ENCODE measurements at places on chromosomes 12 and 14.

GRCh38 chr12:83471341-83471740 is 784.6 kb downstream of the TMTC2 start:
- DNase-seq = no peak

- no peak for DNase-seq
Measured at GRCh38 chr14:72892103-72892878, 1.6 kb downstream of the DPF3 start.

GRCh38 chr12:98059659-98060343 is 455.6 kb upstream of the TMPO start:
- no peak for DNase-seq

DNA sequence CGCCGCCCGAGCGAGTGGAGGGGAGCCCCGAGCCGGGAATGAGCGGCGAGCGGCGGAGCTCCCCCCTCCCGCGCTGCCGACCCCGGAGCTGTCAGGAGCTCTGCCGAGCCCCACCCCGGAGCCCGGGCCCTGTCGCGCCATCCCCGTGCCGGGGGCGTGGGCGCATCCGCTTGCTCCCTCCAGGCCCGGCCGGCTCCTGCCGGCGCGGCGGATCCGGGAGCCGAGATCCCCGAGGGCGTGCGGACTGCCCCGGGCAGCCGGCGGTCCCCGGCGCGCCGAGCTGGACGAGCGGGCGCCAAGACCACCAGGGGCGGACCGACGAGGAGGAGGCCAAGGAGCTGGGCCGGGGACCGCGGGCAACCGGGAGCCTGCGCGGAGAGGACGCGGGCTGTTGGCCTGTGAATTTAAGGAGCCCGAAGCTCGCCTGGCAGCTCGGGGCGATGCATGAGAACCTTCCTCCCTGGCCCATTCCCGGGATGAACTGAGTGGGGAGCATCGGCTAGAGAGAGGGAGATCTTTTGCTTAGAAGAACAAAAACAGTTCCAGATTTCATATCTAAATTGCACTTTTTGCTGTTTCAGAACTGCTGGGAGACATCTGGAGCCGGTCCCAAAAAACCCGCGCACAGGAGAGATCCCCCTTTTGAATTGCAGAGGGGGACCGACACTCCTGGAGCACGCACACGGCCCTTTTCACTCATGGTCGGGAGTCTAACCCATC is 2.0 kb downstream of the PTHLH start:
- DNase-seq = no peak

DNA sequence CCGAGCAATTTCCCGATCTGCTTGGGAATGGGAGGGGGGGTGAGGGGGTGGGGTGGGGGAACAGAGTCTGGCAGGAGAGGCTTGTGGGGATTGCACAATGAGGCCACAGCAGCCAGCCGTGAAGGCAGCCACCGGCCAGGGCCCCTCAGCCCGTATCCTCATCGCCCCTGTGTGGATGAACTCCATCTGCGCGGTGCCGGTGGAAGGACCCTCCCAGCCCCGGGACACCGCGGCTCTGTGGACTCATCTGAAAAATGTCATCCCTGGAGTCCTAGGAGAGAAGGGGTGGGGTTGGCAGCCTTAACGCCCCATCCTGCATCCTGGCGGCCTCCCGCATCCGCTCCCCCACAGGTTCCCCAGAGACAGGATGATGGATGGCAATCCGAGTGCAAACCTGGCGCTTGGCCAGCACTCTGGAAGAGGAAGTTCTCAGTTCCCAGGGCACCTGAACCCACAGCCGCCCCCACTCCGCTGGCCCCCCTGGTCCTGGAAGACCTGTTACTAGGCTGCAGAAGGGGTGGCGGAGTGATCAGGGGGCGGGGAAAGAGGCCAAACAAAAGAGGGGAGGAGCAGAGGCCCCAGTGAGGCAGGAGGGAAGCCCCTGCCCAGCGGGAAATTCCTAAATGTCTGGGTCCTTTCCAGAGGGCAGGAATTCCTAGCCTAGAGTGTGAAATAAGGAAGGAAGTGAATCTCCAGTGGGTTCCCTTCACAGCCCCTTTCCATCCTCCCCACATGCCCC is 1.2 kb upstream of the TNFAIP2 start:
- DNase-seq = peak; percentile 78

DNA sequence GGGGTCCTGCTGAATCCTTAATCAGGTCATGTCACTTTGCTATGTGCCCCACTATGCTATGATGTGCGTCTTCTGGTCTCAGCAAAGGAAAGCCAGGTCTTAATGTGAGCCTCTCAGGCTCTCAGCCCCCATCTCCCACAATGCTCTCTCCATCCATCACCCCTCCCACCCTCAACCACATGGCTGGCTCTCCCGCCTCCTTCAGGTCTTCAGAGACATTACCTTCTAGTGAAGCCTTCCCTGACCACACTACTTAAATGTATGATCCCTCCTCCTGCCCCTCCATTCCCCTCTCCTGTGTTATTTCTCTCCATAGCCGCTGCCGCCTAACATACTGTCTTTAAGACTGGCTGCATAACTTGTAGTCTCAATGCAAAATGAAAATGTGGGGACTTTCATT is 50.5 kb downstream of the KRT80 start:
- no peak for DNase-seq

DNA sequence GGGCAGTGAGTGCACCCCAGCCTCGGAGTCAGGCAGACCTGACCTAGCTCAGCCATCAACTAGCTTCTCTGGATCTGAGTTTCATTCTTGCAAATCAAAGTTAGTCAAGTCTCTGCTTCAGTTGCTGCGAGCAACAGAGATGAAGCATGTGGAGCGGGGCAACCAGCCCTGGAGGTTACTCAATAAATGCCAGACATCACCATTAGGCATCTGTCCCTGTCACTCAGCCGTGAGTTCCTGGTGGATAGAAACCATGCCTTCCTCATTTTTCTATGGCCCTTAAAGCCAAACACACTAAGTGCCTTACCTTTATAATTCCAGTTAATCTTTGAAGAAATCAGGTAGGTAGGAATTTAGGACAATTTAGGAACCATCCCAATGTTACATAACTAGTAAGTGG is 19.3 kb downstream of the RFX4 start:
- DNase-seq = no peak

DNA sequence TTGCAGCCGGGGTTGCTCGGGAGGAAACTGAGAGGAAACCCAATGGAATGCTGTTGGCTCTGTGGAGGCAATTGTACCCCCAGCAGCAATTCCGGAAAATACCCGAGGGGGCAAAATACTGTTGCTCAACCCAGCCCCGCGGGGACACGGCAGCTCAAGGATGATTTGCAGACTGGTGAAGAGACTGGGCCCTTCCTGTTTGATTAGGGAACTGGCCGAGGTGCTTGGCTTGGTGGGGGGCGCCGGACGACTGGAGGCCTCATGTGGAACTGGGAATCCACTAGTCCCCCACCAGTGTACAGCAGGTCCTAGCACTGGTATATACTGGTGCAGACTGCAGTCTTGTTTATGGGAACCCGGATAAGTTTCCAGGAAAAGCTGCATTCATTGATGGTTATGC is 10.3 kb upstream of the RNASE12 start:
- DNase-seq = no peak

GRCh38 chr14:61683108-61683507 is 12.2 kb upstream of the HIF1A start:
- no peak for DNase-seq

- DNase-seq = no peak
Measured at GRCh38 chr12:46354111-46354801, 18.3 kb downstream of the SLC38A2 start.

- DNase-seq = no peak
Measured at GRCh38 chr12:128861226-128862016, 8.1 kb downstream of the GLT1D1 start.

- DNase-seq = peak; percentile 43
Measured at GRCh38 chr14:19878029-19878642, 3.2 kb downstream of the OR4K2 start.

DNA sequence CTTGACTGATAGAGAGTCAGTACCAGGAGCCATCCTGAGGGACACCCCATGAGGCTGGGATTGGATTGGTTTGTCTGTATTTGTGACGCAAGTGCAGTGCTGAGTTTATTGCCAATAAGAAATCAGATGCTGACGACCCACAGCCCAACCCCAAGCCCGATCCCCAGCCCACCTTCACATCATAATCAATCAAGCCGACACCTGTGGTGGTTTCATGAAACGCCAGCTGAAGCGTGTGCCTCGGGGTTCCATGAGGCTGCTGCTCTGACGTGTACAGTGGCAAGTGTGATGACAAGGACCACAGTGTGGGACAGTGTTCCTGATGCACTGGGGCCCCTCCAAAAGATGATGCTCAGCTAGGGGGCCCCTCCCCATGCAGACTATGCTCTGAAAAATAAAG is 62.1 kb upstream of the C14orf180 start:
- DNase-seq = no peak

DNA sequence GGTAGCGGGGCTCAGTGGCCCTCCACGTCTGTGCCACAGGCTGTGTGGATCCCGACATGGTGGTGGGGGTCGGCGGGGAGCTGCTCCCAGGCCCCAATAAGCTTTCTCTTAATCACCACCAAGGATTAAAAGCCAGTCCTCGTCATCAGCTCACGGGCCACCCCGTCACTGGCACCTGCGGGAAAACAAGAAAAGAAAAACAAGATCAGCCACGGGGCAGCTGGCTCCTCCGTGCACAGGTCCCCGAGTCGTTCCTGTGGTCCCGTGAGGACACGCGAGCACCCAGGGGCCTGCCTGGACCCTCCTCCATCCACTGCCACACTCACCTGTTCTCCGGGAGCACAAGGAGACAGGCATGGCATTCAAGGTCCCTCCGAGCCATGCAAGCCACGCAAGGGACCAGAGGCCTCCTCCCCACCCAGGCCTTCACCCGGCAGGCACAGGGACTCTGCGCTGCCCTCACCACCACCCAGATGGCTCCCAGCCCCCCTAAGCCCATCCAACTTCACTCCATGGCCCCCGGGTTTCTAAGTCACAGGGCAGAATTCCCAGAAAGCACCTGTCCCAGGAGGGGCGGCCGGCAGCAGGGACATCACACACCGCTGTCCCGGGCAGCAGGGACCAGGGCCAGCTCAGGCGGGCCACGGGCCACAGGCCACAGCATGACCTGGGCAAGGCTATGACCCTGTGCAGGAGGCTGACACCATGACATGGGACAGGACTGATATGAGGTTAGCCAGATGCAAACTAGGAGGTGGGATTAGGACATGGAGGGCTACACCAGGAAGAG is 72.0 kb downstream of the NCOR2 start:
- DNase-seq = no peak

- DNase-seq = no peak
Measured at GRCh38 chr12:85519163-85519562, 239.1 kb downstream of the ALX1 start.

- peak; percentile 24 for DNase-seq
Measured at GRCh38 chr14:32565256-32565655, 236.2 kb downstream of the AKAP6 start.

- no peak for DNase-seq
Measured at GRCh38 chr14:21120686-21121085, 19.8 kb downstream of the TMEM253 start.

DNA sequence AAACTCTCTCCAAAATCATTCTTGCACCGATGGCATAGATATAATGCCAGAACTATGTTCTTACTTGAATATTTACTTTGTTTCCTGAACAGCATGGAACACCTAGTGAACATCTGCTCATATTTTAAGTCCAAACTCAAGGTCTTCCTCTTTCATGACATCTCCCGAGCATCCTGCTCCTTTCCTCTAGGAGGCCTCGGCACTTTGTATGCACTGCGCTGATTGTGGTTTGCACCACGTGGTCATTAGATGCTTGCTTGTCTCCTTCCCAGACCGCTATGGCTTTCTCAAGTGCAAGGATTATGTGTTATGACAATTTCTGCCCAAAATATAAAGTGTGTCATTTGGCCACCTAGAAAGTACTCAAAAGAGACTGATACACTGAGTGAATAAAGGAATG is 912.0 kb downstream of the GALC start:
- no peak for DNase-seq

- DNase-seq = no peak
Measured at GRCh38 chr12:41556176-41556575, 368.1 kb downstream of the PDZRN4 start.

- no peak for DNase-seq
Measured at GRCh38 chr14:63523735-63524426, 19.3 kb downstream of the PPP2R5E start.

- DNase-seq = no peak
Measured at GRCh38 chr12:94799136-94799535, 148.8 kb upstream of the TMCC3 start.

DNA sequence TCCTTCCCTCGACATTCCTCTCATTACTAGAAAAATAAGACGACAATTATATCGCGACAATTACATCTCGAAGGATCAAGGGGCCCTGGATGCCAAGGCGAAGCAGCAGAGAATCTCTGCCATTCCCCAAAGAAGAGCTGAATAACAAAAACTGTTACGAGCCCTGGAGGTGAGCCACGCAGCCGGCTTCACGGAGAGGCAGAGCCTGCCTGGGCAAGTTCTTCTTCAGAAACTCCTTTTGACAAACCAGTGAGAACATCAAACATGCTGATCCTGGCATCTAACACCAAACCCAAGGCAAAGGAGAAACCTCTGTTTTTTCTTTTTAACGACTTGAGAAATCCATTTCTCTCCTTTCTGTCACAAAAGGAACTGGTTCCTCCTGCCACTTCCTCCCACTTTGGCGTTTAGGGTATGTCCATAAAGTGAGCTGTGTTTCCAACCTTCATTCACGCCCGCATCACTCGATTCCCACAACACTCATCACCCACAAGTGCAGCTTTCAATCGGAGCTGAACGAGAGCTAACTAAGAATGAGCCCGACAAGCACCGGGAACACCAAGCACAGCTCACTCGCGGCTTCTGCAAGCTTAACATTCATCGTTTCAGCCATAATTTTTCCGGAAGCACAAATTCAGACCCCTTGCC is 21.5 kb downstream of the CCDC88C start:
- DNase-seq = no peak

DNA sequence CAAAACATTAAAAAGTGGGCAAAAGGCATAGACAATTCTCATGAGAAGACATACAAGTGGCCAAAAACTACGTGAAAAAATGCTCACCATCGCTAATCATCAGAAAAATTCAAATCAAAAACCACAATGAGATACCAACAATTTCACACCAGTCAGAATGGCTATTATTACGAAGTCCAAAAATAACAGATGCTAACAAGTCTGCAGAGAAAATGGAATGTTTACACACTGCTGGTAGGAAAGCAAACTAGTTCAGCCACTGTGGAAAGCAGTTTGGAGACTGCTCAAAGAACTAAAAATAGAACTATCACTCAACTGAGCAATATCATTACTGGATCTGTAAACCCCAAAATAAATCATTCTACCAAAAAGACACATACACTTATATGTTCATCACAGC is 76.2 kb downstream of the PRKD1 start:
- no peak for DNase-seq

DNA sequence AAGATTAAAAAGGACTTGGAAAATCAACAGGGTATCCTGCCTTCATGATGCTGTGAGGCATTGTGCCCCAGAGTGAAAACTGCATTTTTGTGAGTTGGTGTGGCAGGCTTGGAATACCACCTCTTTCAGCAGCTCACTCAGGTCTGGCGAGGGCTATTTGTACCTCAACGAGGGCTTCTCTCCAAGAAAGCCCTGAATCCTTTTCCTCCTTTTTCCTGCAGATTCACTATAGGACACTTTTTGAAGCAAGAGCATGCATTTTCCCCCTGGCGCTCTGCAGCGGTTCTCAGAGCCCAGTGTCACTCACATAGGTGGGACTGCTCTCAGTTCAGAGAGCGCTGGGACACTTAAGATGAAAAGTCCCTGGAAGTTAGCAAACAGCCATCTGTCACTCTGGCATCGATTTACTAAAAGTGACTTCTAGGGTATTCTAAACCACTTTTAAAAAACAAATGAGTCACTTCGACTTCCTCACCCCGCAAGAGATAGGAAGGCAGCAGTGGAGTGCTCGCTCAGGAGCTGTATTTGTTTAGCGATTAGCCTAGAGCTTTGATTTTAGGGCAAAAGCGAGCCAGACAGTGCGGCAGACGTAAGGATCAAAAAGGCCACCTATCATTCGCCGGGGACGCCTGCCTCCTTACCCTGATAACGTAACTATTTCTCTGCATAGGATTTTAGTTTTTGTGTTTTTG is 782 bp upstream of the LGR5 start:
- DNase-seq = peak; percentile 72

Data from NCI-H1092 treated with DMSO at 0.1 percent for 48 hours (cell line).